ENCODE measurements at places on chromosomes 5 and 9.

- DNase-seq: no peak
These were observed 93.1 kb downstream of the ANKRD55 start for GRCh38 chr5:56140073-56140472.

- DNase-seq: no peak
These were observed 48.1 kb downstream of the PAX5 start for GRCh38 chr9:36985769-36986467.

DNA sequence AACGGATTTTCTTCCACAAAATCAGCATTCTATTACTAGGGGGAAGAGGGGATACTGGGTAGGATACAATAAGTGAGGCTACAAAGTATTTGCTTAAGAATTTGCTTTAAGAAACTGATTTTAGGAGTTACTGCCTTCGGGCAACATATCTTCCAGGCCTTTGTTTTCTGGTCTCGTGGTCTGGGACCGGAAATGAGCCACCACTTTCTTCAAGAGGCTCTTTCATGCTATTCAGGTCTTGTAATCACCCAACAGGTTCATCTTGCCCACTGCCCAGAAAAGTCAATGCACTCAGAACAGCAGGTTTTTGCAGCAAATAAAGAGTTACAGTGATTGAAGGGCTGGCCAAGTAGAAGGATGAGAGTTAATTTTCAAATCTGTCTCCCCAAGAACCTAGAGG is 6.6 kb upstream of the AOPEP start:
- DNase-seq: no peak

DNA sequence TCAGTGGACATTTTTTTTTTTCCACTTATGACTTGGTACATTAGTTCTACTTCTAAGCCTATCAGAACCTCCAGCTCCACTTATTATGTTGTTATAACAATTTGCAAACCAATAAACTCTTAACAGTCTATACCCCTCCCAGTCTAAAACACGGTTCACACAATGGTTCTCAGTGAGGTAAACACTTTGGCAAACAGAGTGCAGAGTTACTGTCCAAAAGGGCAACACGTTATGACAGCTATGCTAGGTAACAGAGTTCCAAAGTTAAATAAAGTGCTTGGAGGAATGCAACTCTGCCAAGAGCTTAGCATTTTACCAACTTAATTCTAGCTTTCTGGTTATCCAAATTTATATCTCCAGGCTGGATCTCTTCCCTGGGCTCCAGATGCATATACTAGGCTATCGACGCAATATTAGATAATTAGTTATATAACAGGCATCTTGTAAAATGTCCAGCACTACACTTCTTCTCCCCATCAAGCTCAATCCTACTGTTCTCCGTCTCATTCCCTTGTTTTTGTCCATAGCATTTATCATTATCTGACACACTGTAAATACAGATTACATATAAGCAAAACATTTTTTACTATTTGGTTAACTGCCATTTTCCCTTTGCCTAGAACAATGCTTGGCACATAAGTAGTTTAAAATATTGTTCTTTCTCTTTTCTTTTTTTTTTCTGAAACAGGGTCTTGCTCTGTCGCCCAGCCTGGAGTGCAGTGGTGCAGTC is 14.3 kb downstream of the FNBP1 start:
- no peak for DNase-seq

DNA sequence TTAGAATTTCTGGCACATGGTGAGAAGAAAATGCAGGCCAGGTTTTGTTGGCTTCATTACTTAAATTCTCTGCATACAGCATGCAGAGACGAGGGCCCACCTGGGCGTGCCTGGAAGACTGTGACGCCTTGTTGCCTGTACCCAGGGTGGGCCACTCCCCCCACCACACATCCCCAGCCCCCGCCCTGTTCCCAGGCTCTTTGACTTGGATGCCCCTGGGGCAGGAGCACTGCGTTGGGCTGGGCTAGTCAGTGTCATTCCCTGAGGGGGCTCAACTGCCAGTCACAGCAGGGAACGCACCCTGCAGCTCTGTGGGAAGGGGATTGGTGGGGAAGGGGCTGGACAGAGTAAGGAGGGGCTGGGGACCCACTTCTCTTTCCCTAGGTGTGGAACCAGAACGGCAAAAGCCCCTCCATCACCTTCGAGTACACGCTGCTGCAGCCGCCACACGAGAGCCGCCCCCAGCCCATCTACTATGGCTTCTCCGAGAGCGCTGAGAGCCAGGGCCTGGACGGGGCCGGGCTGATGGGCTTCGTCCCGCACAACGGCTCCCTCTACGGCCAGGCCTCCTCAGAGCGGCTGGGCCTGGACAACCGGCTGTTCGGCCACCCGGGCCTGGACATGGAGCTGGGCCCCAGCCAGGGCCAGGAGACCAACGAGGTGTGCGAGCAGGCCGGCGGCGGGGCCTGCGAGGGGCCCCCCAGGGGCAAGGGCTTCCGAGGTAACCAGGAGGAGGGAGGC is 19.6 kb downstream of the ADAMTSL2 start:
- no peak for DNase-seq

GRCh38 chr5:30183795-30184194 is 1009.7 kb upstream of the CDH6 start:
- no peak for DNase-seq

Measured in astrocyte (in vitro differentiated cells and primary cell).